SW480 (cell line): ENCODE measurements at places on chromosomes 6 and 20.

DNA sequence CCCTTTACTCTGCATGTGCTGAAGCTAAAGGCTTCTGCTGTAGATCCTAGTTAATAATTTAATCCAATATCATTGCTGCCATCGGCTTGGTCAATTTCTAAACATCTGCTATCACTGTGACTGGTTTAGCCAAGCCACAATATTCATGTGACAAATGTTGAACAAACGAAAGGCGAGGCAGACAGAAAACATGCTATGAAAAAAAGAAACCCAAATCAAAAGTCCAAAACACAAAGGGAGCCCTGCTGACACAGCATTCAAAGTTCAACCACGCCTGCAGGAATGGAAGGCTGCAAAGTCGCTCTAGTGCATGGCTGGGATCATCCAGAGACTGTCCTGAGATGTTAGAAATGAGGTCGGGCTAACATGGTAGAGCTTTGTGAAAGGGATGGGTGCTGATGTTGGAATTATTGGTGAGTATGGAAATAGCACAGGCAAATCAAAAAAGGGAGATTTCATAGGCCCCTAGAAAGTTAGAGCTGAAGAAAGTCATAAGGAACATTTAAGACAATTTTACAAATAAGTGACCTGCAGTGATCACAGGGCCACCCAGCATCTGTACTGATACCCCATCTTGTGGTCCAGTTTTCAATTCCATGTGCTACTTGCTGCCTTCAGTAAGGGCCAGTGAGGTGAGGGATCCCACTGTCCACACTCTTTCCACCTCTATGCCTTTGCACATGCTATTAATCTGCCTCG, 8.8 kb upstream of the NHSL1 start:
- no peak for DNase-seq

- DNase-seq, result no peak
Measured at GRCh38 chr6:107871976-107872375, 47.9 kb upstream of the SCML4 start.

- DNase-seq, result no peak
Measured at GRCh38 chr6:127517693-127518092, 1.4 kb downstream of the MTCL3 start.

DNA sequence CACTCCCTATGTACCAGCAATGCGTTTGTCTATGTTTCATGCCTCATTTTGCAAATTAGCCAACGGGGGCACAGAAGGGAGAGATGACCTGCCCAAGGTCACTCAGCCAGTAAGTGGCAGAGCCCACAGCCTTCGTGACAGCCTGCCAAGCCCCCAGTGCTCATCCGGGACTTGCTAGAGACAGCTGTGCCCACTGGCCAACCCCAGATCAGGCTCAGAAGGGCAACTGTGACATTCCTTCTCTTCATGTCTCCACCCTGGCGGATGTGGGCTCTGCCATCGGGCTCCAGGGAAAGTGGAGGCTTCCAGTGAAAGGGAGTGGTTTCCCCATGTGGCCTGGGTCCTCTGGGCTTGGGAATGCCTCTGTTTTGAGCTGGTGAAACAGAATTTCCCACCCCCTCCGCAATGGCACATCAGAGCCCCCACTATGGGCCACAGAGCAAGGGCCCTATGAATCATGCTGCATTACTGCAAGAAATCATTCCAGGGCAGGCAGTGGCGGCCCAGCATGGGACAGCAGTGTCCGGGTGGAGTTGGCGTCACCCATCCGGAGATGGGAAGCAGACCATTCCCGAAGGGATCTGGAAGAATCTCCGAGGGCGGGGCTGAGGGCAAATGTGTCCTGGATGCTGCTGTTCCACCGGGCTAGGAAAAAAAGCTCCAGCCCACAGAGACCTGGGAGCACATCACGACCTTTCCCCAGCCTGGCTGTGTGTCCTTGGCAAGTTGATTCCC, 9.1 kb downstream of the RSPO4 start:
- DNase-seq, result peak; percentile 25

GRCh38 chr6:68652117-68652536, 17.0 kb downstream of the ADGRB3 start:
- DNase-seq, result no peak

GRCh38 chr6:72646604-72647485, 25.0 kb downstream of the KCNQ5 start:
- DNase-seq, result no peak

GRCh38 chr6:166534658-166535406, 51.6 kb downstream of the RAMACL start:
- no peak for DNase-seq

DNA sequence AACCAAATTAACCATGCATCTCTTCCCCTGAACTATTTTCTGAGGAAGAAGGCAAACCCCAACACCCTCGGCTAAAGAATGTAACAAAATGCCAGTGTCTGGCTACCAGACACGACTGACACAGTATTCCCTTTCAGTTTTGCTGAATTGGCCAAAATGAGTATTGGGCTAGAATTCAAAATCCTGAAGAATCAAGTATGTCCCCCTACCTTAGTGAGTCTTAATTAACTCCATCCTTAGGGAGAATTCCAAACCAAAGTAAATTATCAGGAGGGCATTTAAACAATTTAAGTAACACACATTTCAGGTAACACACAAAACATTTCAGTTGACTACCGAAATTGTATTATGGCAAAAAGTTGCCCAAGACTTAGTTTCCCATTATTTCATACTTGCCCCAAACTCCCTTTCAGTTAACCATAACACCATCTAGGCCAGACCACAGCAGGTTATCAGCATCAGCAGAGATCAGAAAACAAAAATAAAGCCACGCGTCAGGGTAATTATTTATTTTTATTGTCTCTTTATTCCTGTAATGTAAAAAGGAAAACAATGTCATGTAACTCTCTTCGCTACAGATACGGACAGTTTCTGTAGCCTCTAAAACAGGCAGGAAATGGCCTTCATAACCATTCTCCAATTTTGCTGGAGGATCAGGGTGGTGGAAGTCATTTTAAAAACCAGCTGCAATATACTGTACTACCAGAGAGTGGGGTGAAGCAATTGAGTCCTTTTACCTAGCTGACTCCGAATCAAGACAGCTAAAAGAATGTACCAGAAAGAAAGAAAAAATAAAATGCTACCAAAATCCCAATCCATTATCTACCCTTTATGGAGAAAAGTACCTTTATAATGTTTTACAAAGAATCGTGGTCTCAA, 1.9 kb downstream of the SNX5 start:
- DNase-seq, result peak; percentile 51

DNA sequence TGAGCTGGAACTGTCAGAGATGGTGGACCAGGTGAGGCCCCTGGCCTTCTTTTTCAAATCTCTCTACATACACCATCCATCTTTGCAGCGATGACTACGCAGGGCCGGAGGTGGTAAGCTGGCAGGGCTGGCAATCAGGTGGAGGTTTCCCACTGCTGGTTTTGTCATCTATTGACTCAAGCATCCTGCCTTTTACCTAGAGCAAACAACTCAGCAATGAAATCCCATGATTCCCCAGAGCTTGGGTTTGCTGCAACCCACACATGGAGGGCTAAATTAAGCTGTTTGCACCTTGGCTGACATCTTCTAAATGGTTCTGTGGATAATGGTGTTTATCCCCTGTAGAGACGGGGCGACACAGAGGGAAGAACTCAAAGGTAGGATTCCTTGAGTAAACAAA, 170.2 kb downstream of the SCP2D1 start:
- DNase-seq, result no peak

DNA sequence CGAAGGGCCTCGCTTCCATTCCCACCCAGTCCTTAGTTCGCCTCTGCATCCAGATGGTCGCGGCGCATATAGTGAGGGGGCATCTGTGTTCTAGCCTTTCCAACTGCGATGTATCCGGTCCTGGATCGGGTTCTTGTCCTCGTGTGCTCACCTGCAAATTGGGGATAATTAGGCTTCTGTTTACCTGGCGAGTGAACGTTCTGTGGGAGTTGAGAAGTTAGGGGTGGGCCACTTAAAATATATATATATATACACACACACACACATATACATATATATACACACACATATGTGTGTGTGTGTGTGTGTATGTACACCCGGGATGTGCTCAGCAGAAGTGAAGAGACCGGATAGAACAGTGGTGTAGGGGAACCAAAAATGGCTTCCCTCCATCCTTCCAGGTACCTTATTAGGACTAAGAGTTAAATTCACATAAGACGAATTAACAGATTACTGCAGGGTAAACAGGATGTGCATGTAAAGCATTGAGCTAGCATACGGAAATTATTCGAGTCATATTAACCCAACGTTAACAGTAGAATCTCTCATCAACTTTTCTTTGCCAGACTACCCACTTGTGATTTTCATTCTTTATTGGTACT, 537 bp downstream of the CSTF1 start:
- DNase-seq, result no peak

GRCh38 chr6:129575378-129576118, 134.4 kb downstream of the ARHGAP18 start:
- DNase-seq, result peak; percentile 44

- no peak for DNase-seq
Measured at GRCh38 chr20:10985536-10985935, 311.7 kb upstream of the JAG1 start.

GRCh38 chr6:15023448-15023847, 222.4 kb upstream of the JARID2 start:
- no peak for DNase-seq

DNA sequence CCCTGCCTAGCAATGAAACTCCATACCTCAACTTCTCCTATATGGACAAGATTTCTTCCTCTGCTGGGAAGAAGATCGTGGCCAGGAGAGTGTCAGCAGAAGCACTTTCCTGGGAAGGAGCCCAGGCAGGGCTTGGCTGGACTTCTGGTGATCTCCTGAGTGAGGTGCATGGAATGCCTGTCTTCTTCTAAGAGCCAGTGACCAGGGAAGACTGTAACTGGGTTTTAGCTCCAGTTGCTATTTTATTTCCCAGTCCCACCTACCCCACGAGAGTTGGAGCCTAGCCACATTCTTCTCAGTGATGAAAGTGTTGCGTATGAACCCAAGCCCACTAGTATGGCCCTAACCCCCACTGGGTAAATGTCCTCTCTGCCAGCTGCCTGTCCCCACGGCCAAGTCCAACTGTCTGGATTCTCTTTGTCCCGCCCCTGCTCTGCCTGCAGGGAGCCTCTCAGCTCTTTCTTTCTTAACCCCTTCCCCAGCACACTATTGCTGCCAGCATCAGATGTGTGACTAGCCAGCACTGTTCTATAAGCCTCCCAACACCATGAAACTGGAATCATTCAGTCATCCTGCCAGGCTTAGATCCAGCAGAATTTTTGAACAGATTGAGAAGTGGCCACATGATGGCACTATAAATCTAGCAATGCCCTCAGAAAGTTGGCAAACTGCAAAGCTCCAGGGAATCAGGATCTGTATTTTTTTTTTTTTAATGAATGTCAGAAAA, 69.8 kb upstream of the FAM184A start:
- peak; percentile 51 for DNase-seq

- DNase-seq, result no peak
Measured at GRCh38 chr6:162468326-162468725, 259.2 kb downstream of the PRKN start.

GRCh38 chr6:160952633-160953281, 38.8 kb upstream of the MAP3K4 start:
- DNase-seq, result no peak

GRCh38 chr6:3305831-3306230, 47.1 kb downstream of the PSMG4 start:
- DNase-seq, result no peak

GRCh38 chr6:127120023-127120786, 1.7 kb downstream of the RSPO3 start:
- DNase-seq, result no peak

DNA sequence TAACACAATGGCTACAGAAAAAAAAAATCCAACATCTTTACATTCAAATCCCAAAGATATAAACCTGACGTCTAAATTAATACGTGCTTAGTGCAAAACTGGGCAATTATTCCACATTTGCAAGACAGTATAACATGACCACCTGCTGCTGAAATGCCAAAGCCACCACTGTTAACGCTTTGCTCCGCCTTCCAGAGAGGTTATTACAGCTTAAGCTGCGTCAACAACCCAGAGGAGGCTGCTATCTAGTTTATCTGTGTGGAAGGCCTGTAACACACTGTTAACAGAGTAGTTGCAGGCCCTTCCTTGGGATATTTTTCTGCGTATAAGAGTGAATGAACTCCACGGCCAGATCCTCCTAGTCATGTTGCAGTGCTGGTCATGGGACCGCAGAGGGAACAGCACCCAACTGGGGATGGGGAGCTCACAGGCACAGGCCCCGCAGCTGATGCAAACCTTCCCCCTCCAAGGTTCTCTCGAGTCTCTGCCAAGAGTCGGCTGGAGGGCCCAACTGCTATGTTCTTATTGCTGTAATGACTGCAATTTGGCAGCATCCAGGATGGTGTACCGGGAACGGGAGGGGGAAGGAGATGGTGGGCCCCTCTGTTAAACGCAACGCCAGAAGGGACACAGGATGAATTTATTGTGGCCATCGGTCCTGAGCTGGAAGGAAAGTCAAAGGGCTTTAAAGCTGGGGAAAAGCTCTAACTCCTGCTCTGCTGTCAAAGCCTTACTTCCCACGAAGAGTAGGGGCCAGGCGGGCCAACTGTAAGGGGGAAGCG, 993 bp upstream of the NCOA7 start:
- peak; percentile 61 for DNase-seq

GRCh38 chr6:22146931-22147701, 149.7 kb downstream of the PRL start:
- DNase-seq, result no peak

DNA sequence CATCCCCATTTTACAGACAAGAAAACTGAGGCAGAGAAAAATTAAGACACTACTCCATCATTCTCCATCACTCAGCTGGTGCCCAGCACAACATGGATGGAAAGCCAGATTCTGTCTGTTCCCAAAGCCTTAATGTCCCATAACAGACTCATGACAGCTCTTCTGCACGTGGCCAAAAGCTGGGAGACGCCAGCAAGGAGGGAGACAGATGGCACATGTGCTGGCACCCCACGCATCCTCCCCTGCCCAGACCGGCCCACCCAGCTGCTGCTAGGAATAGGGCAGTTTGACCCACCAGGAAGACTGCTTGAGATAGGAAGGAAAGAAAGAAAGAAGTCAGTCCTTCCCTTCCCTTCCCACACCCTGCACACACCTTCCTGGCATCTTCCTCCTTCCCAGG, 96.3 kb downstream of the PREX1 start:
- DNase-seq, result no peak

- DNase-seq, result no peak
Measured at GRCh38 chr6:147430811-147431210, 77.7 kb upstream of the SAMD5 start.

DNA sequence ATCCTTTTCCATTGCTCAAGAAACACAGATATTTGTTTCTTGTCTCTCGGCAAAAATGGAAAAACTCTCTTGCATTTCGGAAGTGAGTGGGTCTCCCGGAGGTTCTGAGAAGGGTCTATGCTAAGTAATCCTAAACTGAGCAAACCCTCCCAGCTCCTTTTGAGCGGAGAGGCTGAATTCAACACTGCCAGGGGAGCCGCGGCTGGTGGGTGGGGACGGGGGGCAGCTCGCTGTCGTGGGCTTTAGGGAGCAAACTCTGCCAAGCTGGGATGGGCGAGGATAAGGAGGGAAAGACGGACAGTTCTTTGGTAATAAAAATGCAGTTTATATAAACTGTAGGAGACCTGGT, 211.4 kb downstream of the FOXC1 start:
- DNase-seq, result no peak

GRCh38 chr20:31578448-31579138, 26.5 kb upstream of the ID1 start:
- DNase-seq, result no peak
